ENCODE measurements at places on chromosomes 4 and X.

GRCh38 chr4:161653697-161654096 lies 510.1 kb downstream of the FSTL5 start:
- DNase-seq = no peak

GRCh38 chr4:40723728-40724127 lies 26.0 kb upstream of the NSUN7 start:
- DNase-seq = no peak

- no peak for DNase-seq
Observed at GRCh38 chrX:44651358-44651757, 108.7 kb upstream of the FUNDC1 start.

- no peak for DNase-seq
Observed at GRCh38 chr4:4344915-4345527, 41.9 kb upstream of the NSG1 start.

- DNase-seq = no peak
Observed at GRCh38 chr4:47235721-47236120, 204.4 kb downstream of the GABRB1 start.

GRCh38 chrX:140292961-140293360 lies 211.9 kb downstream of the SOX3 start:
- no peak for DNase-seq

- no peak for DNase-seq
Observed at GRCh38 chr4:165031436-165032211, at the start of gene TRIM60. Gene TRIM60 (plus strand): TSS chr4:165031999. CDS start chr4:165040073, 8,074 bp downstream.

DNA sequence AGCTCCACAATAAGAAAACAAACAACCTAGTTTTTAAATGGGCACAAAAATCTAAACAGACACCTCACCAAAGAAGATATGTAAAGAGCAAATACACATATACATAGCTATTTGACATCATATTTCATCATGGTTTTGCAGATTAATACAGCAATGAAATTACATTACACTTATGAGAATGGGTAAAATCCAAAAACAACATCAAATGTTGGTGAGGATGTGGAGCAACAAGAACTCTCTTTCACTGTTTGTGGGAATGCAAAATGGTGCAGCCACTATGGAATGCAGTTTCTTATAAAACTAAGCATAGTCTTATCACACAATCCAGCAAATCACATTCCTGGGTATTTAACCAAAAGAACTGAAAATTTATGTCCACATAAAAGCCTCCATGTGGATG lies 25.0 kb downstream of the TLR6 start:
- DNase-seq = no peak

- no peak for DNase-seq
Observed at GRCh38 chr4:14897217-14897616, 105.1 kb upstream of the CPEB2 start.

Measured in CD4-positive, alpha-beta T cell treated with Interleukin-6 for 4 hours (primary cell).